ENCODE measurements at places on chromosomes 1 and 21. TPM values are rescaled to one million over a fixed set of nuclear protein-coding genes. Genes with fewer than 3 reads are reported as not detected.

Gene F11R
- total RNA-seq: 46.8 TPM

Gene TNFSF4
- total RNA-seq: 14.6 TPM

Gene MAB21L3
- 0.10 TPM for total RNA-seq

Gene OVAAL
- total RNA-seq: 0.05 TPM

Gene LCE1F
- not detected for total RNA-seq

Gene OR2L8
- not detected for total RNA-seq

Gene GPR61
- total RNA-seq: not detected

Gene FCMR
- 3.5 TPM for total RNA-seq
